ENCODE measurements at places on chromosomes 3 and 15.
A peak's percentile ranks its signal among the peaks of the same experiment; 100 is the strongest.

DNA sequence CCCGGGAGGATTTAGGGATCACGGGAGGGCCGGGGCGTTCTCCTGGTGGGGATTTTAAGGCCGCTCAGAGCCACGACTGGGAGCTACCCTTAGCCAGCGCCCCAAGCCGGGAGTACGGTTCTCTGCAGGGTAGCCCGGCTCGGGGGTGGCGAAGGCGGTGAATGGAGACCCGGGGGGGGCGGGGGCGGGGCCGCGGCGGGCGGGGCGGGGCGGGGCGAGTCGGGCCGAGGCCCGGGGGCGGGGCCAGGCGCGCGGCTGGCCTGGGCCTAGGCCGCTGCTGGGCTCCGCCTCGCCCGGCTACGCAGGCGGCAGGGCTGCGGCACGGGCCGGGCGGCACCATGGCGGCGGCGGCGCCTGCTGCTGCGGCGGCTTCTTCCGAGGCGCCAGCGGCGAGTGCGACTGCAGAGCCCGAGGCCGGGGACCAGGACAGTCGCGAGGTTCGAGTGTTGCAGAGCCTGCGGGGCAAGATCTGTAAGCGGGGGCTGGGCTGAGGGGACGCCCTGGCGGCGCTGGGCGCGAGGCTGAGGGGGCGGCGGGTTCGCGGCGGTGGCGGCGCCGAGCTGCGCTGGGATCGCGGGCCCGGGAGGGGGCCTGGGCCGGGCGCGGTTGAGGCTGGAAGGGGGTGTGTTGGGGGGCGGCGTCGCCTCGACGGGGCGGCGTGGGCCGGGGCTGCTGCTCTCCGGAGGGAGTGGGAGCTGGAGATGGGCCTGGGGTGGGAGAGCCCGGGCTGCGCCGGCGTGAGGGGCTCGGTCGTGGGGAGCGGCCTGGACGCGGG lies at the start of gene RASA2:
Gene RASA2 (plus strand): TSS at position 282 of the 775 bp plus-strand sequence. CDS start 57 bp downstream, at position 339.
- DNase-seq, result peak; percentile 85

DNA sequence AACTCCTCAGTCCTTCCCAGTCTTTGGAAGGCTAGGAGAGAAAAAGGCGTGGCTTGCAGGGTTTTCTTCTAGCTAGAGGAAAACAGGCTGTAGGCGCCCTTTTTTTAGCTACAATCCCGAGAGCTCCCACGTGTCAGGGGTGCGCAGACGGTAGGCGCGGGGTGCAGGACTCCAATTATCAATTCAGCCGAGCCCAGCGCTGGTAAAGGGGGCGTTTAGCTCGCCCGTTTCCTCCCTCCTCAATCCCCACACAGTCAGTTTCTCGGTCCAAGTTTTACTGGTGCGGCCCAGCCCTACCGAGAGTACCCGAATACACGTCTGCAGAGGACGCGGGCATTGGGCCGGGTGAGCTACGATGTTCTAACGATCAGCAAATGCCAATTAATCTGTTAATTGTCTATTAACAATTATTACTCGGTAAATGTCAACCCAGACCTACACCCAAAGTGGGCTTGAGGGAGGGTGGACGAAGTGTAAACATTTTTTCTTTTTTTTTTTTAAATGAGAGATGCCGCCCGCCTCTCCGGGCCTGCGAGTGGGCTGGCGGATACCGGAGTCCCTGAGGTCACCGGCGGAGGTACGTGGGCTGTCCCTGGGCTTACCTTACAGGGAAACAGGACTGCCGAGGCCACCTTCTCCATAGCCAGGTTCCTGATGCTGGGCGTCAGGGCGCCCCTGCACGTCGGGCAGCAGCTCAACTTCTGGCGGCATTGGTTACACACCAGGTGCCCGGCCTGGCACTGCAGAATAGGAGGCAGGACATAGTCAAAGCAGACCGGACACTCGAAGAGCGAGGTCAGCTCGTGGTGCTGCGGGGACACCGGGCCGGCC lies 923 bp downstream of the SIAH2 start:
- DNase-seq, result peak; percentile 61

- no peak for DNase-seq
Measured at GRCh38 chr3:44803298-44803697, 41.7 kb downstream of the KIF15 start.

GRCh38 chr3:69052472-69052898 lies 352 bp upstream of the TMF1 start:
- no peak for DNase-seq

DNA sequence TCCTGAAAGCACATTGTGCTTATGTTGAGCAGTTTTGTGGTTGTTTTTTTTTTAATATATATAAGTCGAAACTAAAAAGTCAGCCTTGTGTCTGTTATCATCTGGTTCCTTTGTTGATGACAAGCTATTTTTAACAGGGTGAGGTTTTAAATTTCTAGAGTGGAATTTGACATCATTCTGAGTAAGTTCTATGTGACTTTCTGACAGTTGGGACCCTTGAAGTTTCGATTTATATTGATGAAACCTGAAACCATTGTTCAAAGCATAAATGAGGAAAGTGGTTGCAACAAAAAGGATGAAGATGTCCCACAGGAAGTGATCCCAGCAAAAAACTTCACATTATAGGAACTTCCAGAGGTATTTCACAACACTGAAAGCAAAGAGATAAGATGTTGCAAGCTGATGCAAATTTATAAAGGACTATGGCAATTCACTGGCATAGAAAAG lies 94.0 kb downstream of the CYP19A1 start:
- DNase-seq, result peak; percentile 40

GRCh38 chr3:177603148-177603603 lies 405.9 kb upstream of the TBL1XR1 start:
- peak; percentile 33 for DNase-seq

DNA sequence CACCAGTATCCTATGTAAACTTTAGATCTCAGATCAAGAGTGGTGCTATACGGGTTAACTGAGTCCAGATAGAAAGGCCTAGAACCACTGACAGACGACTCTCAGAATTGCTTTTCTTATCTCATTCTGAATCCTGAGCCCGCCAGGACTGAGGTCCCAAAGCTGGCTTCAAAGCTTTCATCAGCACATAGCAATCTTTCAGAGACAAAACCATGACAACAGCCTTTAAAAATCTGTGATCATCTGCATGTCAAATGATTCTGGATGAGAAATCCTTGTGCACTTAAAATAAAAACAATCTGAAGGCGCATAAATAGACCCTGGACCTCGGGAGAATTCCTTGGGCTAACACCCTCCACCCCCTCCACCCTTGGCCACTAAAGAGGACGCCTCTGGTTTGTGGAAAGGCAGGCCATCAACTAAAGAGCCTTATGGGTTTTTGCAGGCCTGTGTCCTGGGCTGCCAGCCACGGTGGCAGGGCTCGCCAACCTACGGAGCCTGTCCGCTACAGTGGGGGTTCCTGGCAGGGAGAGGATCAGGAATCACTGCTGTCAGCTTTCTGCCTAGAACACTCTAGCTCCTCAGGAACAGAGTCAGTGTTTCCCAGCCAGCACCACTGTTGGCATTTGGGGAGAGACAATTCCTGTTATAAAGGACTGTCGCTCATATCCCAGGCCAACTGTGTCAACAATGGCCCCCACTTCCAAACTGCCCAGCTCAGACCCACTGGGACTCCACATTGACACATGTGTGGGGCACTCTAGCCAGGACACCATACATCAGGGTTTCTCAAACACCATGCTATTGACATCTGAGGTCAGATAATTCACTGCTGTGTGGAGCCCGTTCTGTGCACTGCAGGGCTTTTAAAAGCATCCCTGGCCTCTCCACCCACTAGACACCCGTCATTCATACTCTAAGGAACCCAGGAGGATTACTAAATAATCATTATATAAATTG lies 20.2 kb downstream of the TLE3 start:
- no peak for DNase-seq

DNA sequence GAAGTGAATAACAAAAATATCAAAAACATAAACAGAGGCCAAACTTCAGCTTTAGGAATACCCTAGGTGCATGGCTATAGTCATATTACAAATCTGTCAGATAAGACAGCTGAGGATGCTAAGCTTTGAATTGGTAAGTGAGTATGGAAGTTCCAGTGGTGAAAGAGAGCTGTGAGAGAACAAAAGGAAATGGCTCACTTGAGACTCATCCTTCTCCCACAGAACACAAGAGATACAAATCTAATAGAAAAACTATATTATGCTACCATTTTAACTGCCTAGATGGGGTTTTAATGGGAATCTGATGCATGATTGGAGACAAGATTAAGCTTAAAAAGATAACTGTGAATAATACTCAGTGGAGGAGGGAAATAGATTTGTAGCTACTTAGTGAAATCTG lies 21.5 kb upstream of the PEX5L start:
- no peak for DNase-seq

- no peak for DNase-seq
Measured at GRCh38 chr3:37997791-37998370, 7.3 kb downstream of the VILL start.

DNA sequence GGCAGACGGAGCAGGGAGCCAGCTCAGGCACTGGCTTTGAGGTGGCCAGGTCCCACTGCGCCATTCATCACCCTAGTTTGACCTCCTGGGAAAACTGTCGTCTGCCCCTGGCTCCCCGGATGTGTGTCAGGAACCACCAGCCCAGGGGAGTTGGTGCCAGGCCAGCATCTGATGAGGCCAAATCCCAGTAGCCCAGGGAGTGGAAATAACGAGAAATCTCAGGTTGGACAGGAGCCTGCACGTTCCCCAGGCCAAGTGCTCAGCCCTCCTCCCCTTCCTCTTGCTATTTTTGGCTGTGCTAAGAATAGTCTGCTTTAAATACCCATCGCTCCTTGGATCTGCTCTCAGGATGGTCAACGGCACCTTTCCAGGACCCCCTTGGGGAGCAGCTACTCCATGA lies 93.1 kb upstream of the RPL32 start:
- no peak for DNase-seq

GRCh38 chr15:45544266-45545023 lies 21.9 kb upstream of the SLC30A4 start:
- DNase-seq, result no peak

DNA sequence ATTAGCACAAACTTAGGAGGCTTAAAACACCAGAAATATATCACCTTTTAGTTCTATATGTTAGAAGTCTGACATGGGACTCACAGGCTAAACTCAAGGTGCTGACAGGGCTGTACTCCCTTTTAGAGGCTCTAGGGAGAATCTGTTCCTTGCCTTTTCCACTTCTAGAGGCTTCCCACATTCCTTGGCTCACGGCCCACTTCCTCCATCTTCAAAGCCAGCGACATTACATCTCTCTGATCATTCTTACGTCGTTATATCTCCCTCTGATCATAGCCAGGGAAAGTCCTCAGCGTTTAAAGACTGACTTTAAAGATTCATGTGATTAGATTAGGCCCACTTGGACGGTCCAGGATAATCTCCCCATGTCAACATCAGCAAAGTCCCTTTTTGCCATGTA lies 166.3 kb downstream of the GREM1 start:
- peak; percentile 71 for DNase-seq

DNA sequence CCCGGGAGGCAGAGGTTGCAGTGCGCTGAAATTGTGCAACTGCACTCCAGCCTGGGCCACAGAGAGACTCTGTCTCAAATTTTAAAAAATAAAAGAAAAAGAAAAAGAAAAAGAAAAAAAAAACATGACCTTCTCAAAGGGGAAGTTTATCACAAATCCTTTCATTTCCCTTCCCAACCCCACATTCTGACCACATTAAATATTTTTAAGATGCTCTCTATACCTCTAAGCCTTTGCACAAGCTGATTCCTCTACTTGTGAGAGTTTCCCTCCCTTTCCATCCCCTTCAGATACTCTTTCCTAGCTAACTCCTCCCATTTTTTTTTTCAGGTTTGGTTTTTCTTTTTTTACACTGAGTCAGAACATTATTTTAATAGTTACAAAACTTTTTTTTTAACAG lies 4.0 kb downstream of the HIGD1A start:
- DNase-seq, result no peak

- no peak for DNase-seq
Measured at GRCh38 chr15:92195241-92195640, 198.4 kb upstream of the ST8SIA2 start.
